ENCODE measurements at places on chromosomes 7 and 10. TPM values are rescaled to one million over a fixed set of nuclear protein-coding genes. Genes with fewer than 3 reads are reported as not detected.

OAT gene
- total RNA-seq: 43.0 TPM

CYP26C1 gene
- total RNA-seq: 0.20 TPM

FXYD4 gene
- not detected for total RNA-seq

PLXNA4 gene
- total RNA-seq: 14.7 TPM

GRCh38 chr7:128781126-128781525 is 5.5 kb upstream of the OPN1SW start:
- no peak for DNase-seq

DNA sequence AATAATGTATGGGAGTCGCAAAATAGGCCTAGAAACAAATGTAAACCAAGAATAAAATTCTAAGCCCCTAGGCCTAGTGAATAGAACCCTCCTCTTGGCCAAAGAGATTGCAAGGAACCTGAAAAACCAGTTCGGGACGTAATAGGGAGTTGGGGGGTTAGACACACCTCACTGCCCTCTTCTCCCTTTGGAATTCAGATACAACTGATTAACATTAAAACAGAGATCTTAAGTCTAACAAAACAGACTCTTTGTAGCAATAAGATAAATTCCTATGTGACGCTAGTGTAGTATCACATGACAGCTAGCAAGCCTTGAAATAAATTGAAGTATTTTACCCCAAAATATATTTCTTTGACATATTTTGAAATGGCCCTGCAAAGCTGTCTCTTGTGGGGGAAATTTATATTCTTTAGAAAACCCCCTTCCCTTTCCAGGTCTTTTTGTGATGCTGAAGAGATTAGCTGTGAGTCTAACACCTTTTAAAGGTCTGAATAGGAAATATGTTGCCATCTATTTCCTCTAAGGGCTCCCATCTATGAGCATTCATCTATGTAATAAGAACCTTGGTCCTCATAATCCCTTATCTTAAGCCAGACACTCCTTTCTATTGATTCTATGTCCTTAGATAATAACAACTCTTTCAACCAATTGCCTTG is 623.4 kb upstream of the NRG3 start:
- DNase-seq: no peak

DNA sequence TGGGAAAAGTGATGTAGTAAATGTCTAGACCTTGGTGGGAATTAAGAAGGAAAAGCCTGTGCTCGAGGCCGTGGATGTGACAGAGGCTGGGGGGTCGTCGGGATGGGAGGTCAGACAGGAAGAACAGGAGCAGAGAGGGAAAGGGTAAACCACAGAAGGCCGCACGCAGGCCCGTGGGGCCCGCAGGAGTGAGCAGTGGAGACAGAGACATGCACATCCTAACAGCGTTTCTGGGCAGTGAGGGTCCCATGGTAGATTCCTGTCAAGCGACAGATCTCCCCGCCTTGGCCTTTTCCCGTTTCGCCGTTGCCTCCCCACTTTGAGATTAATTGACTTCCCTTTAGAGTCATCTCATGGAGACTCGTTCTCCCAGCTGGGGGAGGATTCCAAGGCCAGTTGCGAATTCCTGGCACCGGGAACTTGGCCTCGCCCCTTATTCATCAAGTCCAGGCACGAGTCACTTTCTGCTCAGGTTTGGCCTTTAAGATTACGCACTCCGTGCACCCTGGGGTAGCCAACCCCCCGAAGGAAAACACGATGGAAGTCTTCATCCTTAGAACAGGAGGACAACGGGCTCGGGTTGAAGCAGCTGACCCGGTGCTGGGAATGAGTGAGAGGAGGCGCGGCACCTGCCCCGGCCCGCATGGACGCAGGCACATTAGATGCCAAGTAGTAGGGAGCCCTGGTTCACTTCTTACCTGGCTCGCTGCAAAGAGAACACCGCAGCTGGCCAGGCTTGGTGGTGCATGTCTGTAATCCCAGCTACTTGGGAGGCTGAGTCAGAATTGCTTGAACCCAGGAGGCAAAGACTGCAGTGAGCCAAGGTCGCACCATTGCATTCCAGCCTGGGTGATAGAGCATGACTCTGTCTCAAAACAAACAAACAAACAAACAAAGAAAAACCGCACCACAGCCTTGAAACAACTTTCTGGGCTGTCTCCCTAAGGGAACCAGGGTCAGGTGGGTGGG is 315.2 kb upstream of the SHH start:
- no peak for DNase-seq

GRCh38 chr7:4797858-4798705 is 22.7 kb downstream of the AP5Z1 start:
- peak; percentile 36 for DNase-seq

DNA sequence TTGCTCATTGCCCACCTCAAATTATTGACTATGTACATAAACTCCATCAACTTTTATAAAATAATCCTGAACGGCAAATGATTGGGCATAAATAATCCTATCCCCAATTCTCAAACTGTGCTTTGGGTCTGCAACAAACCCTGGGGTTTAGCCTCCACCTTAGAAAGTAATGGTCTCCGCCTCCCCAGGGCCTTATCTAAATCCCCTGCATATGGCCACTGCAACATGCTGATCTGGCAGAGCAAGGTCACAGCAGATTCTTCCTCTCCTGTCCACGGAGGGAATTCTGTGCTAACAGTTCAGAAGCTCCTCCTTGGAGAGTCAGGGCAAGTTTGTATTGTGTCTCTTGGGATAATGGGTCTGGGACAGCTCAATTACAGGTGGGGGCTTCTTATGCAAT is 18.4 kb downstream of the FXYD4 start:
- no peak for DNase-seq

- no peak for DNase-seq
Observed at GRCh38 chr10:11325817-11326216, 285.6 kb downstream of the USP6NL start.

GRCh38 chr7:80480566-80480965 is 31.3 kb downstream of the GNAT3 start:
- DNase-seq: no peak
